ENCODE measurements at places on chromosomes 11 and 22.
A peak's percentile ranks its signal among the peaks of the same experiment; 100 is the strongest.

- no peaks in the 10 kb centered on the region for H3K4me1 ChIP-seq
- H3K27ac ChIP-seq: no peak overlapping the region
- H3K27me3 ChIP-seq: no peaks in the 10 kb centered on the region
- no peak overlapping the region for H3K4me3 ChIP-seq
Observed at GRCh38 chr11:128365044-128365443, 222.3 kb downstream of the ETS1 start.

- DNase-seq: no peak
- no peak overlapping the region for H3K27ac ChIP-seq
- H3K27me3 ChIP-seq: no peaks in the 10 kb centered on the region
- peaks cover 16% of the 10 kb centered on the region for H3K36me3 ChIP-seq
- peaks cover 5% of the 10 kb centered on the region for H3K4me1 ChIP-seq
- no peak overlapping the region for H3K4me3 ChIP-seq
Observed at GRCh38 chr22:50398831-50399648, 55.9 kb downstream of the PPP6R2 start.

- no peaks in the 10 kb centered on the region for H3K4me1 ChIP-seq
- H3K27ac ChIP-seq: no peak overlapping the region
- no peak overlapping the region for H3K4me3 ChIP-seq
- no peaks in the 10 kb centered on the region for H3K27me3 ChIP-seq
Observed at GRCh38 chr11:124961972-124962609, 8.1 kb downstream of the CCDC15 start.

GRCh38 chr11:113296447-113297205 lies 17.8 kb upstream of the TTC12 start:
- no peaks in the 10 kb centered on the region for H3K4me1 ChIP-seq
- DNase-seq: no peak
- H3K36me3 ChIP-seq: no peaks in the 10 kb centered on the region
- H3K4me3 ChIP-seq: no peak overlapping the region
- H3K27ac ChIP-seq: no peak overlapping the region
- no peaks in the 10 kb centered on the region for H3K27me3 ChIP-seq

DNA sequence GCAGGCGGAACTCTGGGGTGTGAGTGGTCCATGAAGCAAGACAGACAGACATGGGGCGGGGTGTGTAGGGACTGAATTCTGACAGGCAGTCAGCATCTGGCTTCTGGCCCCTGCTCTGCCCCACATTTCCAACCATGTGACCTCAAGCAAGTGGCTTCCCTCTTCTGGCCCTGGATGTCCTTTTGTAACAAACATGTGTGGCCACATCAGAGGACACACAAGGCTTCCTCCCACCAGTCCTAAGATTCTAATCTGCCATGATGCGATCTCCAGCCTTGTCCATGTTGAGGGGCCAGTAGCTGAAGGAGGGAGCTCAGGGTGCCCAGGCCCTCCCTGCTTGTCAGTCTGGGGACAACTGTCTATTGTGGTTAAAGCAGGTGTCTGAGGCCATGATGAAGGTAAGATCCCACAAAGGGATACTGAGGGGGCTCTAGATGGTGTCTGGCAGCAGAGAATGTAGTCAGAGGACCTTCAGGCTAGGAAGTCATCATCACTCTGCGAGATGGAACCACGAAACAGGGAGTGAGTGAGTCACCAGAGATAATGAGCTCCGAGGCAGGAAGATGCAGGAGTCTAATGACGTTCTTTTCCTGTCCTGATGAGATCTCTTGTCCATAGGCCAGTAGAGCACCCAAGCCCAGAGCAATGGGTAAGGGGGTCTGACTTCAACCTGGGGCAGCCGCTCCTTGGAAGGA lies 27.4 kb downstream of the DRD2 start:
- no peak overlapping the region for H3K27ac ChIP-seq
- no peaks in the 10 kb centered on the region for H3K4me1 ChIP-seq
- DNase-seq: no peak
- no peaks in the 10 kb centered on the region for H3K27me3 ChIP-seq

- no peaks in the 10 kb centered on the region for H3K27me3 ChIP-seq
- peak overlapping the region; percentile 60 for H3K4me3 ChIP-seq
- peak; percentile 89 for DNase-seq
- peaks cover 29% of the 10 kb centered on the region for H3K4me1 ChIP-seq
- H3K36me3 ChIP-seq: no peaks in the 10 kb centered on the region
Observed at GRCh38 chr11:64887757-64888405, 9.5 kb upstream of the EHD1 start.

DNA sequence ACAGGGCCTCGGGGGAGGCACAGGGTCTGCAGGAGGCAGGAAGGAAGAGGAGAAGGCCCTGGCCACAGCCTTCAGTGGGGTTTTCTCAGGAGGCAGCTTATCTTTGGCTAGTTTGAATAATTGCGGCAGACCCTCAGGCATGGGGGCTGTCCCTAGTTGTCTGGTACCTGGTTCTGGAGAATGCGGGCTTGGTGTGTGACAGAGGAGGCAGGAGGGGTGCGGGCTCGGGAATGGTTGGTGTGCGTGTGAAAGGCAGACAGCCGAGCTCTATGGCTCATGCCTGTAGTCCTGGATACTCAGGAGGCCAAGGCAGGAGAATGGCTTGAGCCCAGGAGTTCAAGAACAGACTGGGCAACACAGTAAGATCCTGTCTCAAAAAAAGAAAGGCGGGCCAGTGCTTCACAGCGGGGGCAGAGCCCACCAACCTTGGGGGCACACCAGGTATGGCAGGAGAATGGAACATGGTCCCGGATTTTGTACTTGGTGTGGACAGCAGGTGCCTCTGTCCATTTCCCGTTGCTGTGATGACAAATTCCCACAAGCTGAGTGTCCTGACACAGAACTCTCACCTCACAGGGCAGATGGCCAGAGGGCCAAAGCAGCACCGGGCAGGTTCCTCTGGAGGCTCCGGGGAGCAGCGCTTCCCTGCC lies 640.6 kb downstream of the TBC1D22A start:
- no peak overlapping the region for H3K27ac ChIP-seq
- no peak for DNase-seq
- H3K36me3 ChIP-seq: no peaks in the 10 kb centered on the region
- H3K27me3 ChIP-seq: no peaks in the 10 kb centered on the region
- H3K4me3 ChIP-seq: no peak overlapping the region

DNA sequence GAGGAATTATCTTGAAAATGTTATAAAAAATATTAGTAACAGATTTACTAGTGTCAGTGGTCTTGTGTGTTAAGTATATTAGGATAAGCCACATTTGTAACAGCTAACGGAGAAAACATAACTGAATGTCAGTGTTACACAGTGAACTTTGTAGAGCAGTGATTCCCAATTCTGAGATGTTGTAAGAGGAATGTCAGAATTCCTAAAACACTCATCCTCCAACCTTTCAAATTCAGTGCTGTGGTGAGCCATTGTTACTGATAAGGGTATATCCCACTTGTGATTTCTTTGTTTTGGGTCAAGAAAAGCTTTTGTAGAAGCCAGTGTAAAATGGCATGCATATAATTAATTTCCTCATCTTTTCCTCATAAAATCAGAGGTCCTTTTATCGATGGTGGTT lies 61.9 kb downstream of the ARHGEF12 start:
- DNase-seq: no peak
- H3K4me1 ChIP-seq: no peaks in the 10 kb centered on the region
- no peaks in the 10 kb centered on the region for H3K27me3 ChIP-seq
- H3K27ac ChIP-seq: no peak overlapping the region

- H3K4me1 ChIP-seq: no peaks in the 10 kb centered on the region
- H3K27me3 ChIP-seq: no peaks in the 10 kb centered on the region
- no peak overlapping the region for H3K27ac ChIP-seq
- no peak for DNase-seq
- no peak overlapping the region for H3K4me3 ChIP-seq
- no peaks in the 10 kb centered on the region for H3K36me3 ChIP-seq
Observed at GRCh38 chr11:45042560-45042959, 91.9 kb upstream of the TP53I11 start.

DNA sequence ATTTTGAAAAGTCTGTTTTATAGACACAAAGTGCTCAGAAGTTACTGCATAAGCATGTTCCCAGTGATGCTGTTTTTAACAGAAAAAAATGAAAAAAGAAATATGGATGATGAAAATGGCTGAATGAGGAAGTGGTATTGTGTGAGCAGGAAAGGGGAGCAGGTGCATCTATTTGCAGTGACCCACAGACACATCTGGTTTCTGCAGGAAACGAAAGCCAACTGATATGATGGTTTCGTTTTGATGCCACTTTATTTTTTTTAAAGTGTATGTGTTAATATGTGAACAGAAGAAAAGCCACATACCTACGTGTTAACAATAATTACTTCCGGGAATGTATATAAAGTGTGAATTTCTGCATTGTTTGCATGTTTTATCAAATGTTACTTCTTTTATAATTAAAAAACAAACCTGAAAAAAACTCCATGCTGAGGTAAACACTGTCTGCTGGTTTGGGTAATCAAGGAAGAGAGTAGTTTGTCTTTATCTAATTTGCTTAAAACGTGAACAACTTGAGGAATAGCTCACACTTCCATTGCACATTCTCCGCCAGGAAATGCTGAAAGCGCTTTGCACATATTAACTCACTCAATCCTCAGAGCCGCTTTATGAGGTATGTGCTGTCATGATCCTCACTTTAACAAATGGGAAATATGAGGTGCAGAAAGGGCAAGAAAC lies 1335.9 kb downstream of the TBC1D22A start:
- H3K36me3 ChIP-seq: no peaks in the 10 kb centered on the region
- peak; percentile 12 for DNase-seq
- no peaks in the 10 kb centered on the region for H3K27me3 ChIP-seq
- peak overlapping the region; percentile 7 for H3K4me3 ChIP-seq
- peak overlapping the region; percentile 43 for H3K27ac ChIP-seq

DNA sequence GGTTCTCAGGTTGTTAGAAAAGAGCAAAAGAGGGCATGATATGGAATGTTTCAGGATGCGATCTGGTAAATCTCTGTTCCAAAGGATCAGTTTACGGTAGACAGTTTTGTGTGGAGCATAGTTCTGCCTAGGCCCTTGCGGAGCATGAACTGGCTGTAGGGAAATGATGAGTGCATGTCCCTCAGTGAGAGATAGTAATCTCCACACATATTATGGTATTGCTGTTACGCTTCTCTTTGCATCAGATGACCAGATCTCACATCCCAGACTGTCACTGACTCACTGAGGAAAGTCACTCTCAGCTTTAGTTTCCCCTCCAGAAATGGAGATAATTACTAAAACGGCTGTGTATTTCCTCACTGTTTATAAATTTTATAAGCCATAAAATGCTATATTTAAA lies 836.0 kb downstream of the JRKL start:
- no peak overlapping the region for H3K27ac ChIP-seq
- no peaks in the 10 kb centered on the region for H3K27me3 ChIP-seq
- H3K36me3 ChIP-seq: no peaks in the 10 kb centered on the region
- no peak for DNase-seq

GRCh38 chr11:1919391-1920127 lies at the start of gene TNNT3:
TSS of gene TNNT3 (plus strand) at chr11:1919703. CDS start at chr11:1922875, 3,172 bp downstream.
- peaks cover 4% of the 10 kb centered on the region for H3K4me1 ChIP-seq
- no peak within 1 kb of the TSS for H3K4me3 ChIP-seq
- H3K36me3 ChIP-seq: no peaks in the 10 kb centered on the region
- H3K27me3 ChIP-seq: no peaks in the 10 kb centered on the region
- no peak for DNase-seq

- H3K36me3 ChIP-seq: no peaks in the 10 kb centered on the region
- H3K4me1 ChIP-seq: no peaks in the 10 kb centered on the region
- no peak overlapping the region for H3K27ac ChIP-seq
- no peak for DNase-seq
- no peak overlapping the region for H3K4me3 ChIP-seq
Observed at GRCh38 chr11:93842461-93842860, 8.0 kb downstream of the VSTM5 start.

GRCh38 chr11:65334696-65335295 lies 1.1 kb downstream of the DPF2 start:
- H3K27me3 ChIP-seq: no peaks in the 10 kb centered on the region
- DNase-seq: no peak
- no peaks in the 10 kb centered on the region for H3K36me3 ChIP-seq
- peak overlapping the region; percentile 92 for H3K4me3 ChIP-seq

DNA sequence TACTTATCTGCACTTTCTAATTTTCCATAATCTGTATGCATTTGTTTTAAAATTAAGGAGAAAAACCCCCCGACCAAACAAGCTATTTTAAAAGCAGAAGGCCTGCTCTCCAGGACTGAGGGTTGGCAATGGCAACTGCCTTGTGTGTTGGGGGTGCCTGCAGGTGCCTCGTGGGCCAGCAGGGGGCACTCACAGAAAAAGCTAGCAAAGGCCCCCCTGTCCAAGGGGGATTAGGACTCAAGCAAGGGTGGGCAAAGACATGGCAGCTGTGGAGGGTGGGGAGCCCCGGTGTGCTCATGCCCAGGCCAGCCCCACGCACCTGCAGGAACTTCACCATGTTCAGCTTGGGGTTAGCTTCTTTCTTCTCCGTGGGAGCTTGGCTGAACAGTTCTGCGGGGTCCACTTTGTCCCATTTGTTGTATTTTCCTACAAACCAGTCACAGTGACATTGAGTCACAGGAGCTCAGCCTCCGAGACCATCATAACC lies 10.3 kb downstream of the TOP3B start:
- H3K4me1 ChIP-seq: no peaks in the 10 kb centered on the region
- no peak overlapping the region for H3K4me3 ChIP-seq
- peak; percentile 28 for DNase-seq

DNA sequence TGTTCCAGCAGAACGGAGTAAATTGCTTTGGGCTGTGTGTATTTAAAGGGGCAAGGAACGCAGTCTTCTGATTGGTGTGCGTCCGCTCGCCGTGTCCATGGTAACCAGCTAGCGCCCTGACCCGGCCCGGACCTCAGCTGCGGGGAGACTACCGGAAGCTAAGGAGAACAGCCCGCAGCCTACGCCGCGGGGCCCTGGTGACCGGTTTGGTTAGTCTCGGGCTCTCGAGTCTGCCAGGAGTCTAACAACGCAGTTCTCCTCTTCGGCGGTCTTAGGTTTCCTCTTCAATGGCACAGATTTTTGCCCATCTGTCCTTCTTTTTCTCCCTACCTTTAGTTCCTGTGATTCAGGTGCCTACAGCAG lies 3.5 kb upstream of the OR56A3 start:
- no peaks in the 10 kb centered on the region for H3K27me3 ChIP-seq
- DNase-seq: no peak
- H3K27ac ChIP-seq: no peak overlapping the region
- H3K4me3 ChIP-seq: no peak overlapping the region
- H3K4me1 ChIP-seq: no peaks in the 10 kb centered on the region
- H3K36me3 ChIP-seq: no peaks in the 10 kb centered on the region

- H3K27me3 ChIP-seq: peaks cover 3% of the 10 kb centered on the region
- H3K36me3 ChIP-seq: no peaks in the 10 kb centered on the region
- DNase-seq: peak; percentile 42
- no peak overlapping the region for H3K27ac ChIP-seq
- H3K4me3 ChIP-seq: no peak overlapping the region
Observed at GRCh38 chr11:59158206-59159068, 13.5 kb upstream of the DTX4 start.

Measured in CD8-positive, alpha-beta memory T cell (primary cell).